Cardiac muscle cell (in vitro differentiated cells and primary cell): ENCODE measurements at places on chromosomes 3 and 15.

DNA sequence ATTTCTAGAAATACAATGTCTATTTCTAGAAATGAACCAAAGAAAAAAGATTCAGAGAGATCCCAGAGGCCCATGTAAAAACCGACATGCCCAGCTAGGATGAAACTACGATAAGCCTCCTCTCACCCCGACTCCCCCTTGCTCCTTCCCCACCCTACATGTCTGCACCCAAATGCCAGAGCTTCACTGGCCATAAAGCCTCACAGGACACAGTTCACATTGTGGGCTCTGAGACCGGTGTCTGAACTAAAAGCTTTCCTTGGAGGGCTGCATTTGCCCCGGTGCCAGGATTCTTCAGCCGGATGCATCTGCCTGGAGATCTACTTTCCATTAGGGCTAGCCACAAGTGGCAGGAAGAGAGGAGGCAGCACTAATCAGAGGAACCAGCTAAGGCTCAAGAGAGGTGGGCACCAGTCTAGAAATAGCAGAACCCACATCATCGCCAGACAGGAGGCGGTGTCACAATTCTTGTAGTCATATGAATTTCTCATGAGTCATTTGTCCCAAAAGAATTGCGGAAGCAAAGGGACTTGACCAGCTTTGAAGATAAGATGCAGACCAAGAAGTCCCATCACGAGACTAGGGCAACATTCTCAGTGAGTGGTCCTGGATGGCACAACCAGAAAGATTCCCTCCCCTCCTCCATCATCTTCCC lies 353.6 kb downstream of the NTRK3 start:
- no peak for DNase-seq

DNA sequence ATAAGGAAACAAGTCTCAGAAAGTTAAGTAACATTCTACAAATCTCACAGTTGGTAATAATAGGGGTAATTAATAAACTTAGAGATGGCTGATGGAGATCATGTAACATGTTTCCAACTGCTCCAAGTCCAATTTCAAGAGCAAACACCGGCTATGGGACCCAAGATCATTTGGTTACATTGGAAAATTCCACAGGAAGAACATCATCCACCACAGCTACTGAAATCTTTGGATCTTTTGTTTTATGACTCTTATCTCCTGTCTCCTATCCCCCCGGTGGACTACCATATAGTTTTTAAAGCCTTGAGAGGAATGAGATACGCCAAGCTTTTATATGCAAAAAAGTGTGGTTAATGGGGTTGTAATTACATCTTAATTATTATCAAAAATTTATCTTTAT lies 216.1 kb downstream of the WNT5A start:
- DNase-seq, result no peak

DNA sequence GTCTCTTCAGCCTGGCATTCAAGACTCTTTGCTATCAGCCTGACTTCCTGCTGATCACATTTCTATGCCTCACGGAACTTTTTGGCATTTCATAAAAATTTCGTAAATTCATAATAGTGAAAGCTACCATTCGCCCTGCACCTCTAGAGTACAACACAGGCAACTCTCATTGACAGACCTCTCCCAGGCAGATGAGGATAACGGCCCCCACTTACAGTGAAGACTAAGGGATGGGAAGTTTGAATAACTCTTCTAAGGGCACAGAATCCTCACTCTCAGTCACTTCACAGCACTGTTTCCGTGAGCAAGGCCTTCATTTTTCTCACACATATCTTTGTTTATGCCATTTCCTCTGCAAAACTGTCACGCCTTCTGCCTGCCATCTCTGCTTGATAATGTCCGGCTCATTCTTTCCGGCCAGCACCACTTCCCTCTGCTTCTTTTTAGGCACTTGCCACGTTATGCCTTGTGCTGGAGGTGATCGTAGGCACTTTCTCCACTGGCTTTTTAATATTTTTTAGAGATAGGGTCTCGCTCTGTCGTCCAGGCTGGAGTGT lies 224.1 kb upstream of the HES1 start:
- DNase-seq, result no peak

DNA sequence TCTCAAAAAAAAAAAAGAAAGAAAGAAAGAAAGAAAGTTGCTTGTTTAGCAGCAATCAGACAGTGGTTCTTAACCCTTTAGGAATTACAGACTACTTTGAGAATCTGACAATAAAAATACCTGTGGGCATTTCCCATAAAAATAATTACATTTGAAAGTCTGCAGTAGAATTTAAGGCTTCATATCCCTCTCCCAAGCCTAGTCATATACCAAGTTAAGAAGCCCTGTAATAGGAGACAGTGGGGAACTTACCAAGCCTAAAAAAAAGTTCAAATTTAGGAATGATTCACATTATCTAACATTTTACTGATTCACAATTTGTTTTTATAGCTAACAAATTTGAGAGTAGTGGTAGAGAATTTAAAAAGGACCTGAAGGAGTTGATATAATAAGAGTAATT lies 47.5 kb downstream of the LRRFIP2 start:
- no peak for DNase-seq

GRCh38 chr15:63694184-63694583 lies 97.0 kb downstream of the FBXL22 start:
- no peak for DNase-seq

DNA sequence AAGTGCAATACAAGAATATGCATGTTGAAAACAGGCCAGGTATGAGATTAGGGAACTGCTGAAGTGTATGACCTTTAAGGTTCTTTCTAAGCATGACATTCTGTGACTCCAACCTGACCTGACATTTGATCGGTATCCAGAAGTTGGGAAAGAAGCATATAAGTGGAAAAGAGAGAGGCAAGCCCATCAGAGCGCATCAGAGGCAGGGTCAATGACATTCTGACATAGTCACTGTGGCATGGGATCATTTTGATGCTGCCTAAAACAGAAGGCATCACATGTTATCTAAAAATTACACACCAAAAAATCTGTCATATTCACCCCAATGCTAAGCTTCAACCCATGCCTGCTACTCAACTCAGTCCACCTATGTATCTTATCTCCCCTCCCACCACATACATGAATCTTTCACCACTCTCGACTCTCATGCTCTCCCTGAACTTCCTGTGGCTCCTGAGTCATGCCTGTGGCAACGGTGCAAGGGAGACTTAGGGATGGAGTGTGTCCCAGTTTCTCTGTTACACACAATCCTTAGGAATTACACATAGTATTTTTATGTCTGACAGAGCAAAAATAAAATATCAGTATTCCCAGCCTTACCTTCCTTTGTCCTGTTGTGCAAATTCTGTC lies 20.5 kb upstream of the LRRN1 start:
- no peak for DNase-seq

DNA sequence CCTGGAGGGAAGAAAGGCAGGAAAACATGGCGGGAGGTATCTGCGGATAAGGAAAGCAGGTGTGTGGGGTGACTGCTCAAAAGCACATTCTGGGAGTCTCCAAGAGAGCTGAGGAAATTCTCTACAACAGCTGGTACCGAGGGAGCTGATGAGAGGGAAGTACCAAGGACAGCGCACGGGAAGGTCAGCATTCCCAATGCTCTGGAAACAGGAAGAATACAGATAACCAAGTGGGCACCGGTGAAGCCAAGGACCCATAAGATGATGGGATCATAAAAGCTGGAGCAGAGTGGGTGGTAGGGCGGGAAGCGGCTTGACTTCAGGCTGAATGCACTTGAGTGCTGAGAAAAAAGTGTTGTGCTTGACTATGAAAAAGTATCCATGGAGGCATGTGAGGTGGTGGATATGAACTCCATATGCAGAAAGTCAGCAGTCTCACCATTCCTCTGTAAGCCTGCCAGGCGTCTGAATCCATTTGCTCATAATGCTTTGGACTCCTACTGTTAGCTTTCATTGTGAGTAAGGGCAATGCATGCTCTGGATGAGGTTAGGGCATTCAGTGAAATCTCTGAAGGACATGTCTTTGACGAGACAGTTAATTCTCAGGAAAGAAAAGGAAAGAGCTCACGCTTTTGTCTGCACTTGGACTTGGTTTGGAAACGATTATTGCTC lies 215.5 kb downstream of the NR1D2 start:
- DNase-seq, result peak; percentile 67

- DNase-seq, result peak; percentile 44
Measured at GRCh38 chr3:28286595-28286994, 45.2 kb downstream of the CMC1 start.

- no peak for DNase-seq
Measured at GRCh38 chr3:42078677-42079076, 12.5 kb upstream of the TRAK1 start.

DNA sequence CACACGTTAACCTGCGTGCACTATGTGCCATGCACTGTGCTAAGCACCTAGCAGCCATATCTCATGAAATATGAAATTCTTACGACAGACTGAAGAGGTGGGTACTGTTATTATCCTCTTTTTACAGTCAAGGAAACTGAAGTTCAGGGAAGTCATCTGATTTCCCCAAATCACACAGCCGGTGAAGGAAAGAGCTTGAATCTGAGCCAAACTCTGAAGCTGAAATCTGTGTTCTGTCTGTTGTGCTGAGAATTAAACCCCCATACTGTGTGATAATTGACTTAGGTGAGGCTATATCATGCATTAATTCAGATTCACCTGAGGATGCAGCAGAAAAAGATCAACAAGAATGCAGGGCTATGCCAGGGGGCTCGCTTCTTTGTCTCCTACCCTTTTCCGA lies 475 bp downstream of the FAM107A start:
- no peak for DNase-seq

DNA sequence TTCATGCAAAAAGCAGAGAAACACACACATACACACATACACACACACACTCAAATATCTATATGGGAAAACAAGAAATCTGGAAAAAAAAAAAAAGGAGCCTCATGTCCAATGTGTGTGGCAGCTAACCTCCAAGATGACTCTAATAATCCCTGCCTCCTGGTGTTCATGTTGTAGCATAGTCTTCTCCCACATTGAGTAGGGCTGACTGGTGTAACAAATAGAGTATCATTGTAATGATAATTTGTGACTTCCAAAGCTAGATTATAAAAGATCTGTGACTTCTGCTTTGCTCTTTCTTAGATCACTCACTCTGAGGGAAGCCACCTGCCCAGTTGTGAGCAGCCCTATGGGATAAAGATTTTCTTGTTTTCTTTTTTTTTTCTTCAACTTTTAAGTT lies 130.9 kb upstream of the TNIK start:
- DNase-seq, result no peak

DNA sequence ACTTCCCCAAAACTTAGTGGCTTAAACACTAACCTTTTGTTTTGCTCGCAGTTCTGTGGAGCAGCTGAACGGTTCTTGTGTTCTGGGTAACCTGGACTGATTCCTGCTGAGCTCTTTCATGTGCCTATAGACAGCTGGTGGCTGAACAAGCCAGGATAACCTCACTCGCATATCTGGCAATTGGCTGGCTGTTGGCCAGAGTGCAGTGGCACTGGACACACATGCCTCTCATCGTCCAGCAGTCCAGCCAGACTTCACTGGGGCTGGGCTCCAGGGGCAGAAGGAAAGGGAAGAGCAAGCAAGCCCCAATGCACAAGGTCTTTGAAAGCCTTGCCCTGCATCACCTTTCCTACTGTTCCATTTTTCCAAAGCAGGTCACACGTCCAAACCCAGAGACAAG lies 53.6 kb upstream of the GATA2 start:
- no peak for DNase-seq

DNA sequence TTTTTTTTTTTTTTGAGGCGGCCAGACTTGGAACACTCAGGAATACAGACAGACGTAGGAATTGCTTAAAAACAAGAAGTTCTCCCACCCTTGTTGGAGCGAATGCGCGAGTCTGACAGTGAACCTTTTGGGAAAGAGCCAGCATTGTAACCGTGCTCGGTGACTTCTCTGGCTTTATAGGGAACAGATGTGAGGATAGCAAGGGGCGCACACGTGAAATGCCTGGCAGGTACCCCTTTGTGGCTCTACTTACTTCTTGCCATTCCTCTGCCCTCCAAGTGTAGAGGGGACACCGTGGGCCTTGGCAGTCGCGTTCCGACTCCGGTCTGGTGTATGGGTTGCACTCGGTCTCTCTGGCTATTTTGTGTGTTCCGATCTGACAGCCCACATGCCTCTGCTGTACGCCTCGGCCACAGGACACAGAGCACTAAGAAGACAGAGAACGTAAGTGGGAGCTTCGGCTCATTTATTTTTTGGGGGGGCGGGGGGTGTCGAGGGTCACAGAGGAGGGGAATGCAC lies 126.4 kb downstream of the ADAMTS9 start:
- no peak for DNase-seq

- DNase-seq, result peak; percentile 34
Measured at GRCh38 chr3:124315215-124316033, 323.5 kb upstream of the ROPN1 start.

- no peak for DNase-seq
Measured at GRCh38 chr15:95681836-95682544, 648.5 kb upstream of the NR2F2 start.

- DNase-seq, result no peak
Measured at GRCh38 chr15:53671545-53671944, 87.9 kb downstream of the WDR72 start.

GRCh38 chr3:156859578-156859977 lies 33.4 kb downstream of the LEKR1 start:
- DNase-seq, result no peak

DNA sequence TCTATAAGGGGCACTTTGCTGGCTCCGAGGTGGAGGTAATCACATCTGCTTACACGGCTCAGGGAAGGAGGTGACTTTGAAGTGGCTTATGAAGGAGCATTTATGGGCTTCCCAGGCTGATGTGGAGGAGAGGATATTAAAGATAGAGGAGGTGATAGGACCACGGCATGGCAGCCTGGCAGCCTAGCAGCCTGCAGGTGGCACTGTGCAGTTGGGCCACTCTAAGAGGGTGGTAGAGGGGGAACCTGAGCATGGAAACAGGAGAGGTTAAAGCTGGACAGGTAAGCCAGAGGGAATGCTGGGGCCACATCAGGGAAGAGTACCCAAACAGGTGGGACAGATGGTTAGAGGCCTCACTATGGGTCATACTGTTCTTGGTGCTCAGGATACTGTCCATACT lies 375.0 kb downstream of the WDR72 start:
- DNase-seq, result no peak

DNA sequence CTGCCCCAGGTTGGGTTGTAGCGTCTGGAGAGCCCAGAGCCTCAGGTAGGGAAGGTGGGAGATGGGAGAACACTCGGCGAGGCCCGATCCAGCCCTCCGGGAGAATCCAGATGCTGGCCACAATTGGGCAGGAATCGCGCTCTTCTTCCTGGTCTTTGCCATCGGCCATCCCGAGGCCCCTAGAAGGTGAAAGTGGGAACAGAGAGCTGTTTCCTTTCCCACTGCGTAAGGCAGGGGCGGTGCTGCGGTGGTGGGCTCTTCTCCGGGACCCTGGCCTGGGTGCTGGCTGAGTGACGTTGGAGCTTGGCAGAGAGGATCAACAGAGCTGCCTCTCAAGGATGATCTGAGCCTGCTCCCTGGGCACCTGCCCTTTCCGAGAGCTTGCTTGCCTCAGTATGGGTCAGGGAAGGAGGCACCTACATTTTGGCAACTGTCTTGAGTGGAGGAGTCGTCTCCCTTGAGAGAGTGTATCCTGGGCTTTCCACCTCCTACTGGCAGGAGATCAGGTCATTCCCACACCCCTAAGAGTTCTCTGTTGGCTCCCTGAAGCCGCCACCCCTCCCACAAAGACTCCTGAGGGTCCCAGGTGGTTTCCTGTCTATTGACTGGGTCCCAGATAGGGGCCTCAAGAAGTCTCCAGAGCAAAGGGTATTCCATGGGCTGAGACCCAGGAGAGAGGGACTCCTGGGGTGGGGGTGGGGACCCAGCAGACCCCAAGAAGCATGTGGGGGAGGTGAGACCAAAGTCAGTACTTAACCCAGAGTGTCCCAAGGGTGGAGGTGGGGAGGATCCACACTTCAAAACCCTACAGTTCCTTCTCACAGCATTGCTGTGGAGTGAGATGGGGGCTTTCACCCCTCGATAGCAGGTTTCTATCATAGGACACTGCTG lies 1.6 kb downstream of the C15orf39 start:
- DNase-seq, result peak; percentile 14

GRCh38 chr15:60854858-60855564 lies 374.1 kb downstream of the RORA start:
- DNase-seq, result no peak
